Psoas muscle (tissue), 8 donors: ENCODE measurements at places on chromosomes 5 and 9. TPM values are rescaled to one million over a fixed set of nuclear protein-coding genes. Genes with fewer than 3 reads are reported as not detected.

The CDO1 gene
- total RNA-seq = 2.6 TPM

The ZNF618 gene
- 2.7 TPM for total RNA-seq

DNA sequence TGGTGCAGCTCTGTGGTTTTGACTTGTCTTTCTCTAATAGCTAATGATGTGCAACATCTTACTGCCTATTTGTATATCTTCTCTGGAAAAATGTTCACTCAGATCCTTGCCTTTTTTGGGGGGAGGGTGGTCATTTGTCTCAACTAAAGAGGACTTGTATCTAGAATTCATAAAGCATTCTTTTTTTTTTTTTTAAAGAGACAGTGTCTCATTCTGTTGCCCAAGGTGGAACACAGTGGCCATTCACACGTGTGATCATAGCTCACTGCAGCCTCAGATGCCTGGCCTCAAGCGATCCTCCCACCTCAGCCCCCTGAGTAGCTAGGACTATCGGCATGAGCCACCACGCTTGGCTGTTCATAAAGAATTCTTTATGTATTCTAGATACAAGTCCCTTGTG, 33.2 kb downstream of the HABP4 start:
- DNase-seq = no peak

- DNase-seq = no peak
Observed at GRCh38 chr5:114438471-114438870, 76.6 kb downstream of the KCNN2 start.

- DNase-seq = peak; percentile 50
Observed at GRCh38 chr9:70438341-70438928, 24.0 kb upstream of the KLF9 start.

DNA sequence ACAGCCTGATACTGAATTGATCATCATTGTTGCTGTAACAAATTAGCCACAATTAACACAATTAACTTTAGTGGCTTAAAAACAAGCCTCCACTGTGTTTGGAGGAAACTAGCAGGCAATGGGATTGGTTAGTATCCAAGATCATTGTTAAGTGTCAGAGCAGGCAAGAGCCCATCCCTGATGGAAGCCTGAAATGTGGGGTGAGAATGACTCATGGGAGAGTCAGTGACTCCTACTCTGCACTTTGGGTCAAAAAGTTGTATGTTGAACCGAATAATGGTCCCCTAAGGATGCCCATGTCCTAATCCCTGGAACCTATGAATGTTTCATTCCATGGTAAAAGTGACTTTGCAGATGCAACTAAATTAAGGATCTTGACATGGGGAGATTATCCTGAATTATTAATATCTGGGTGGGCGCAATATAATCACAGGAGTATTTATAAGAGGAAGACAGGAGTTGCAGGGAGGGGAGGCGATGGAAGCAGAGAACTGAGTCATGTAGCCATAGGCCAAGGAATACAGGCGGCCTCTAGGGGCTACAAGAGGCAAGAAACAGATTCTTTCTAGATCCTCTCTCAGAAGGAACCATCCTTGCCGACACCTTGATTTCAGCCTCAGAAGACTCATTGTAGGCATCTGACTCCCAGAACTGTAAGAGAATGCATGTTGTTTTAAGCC, 28.8 kb downstream of the ALG2 start:
- no peak for DNase-seq

- no peak for DNase-seq
Observed at GRCh38 chr5:92505925-92506324, 1075.1 kb downstream of the NR2F1-AS1 start.

GRCh38 chr5:145237843-145238242, 597.3 kb downstream of the PRELID2 start:
- no peak for DNase-seq
